ENCODE measurements at places on chromosomes 4 and X. TPM values are rescaled to one million over a fixed set of nuclear protein-coding genes. Genes with fewer than 3 reads are reported as not detected.

The GAB1 gene
- total RNA-seq, result 24.1 TPM

The LCORL gene
- total RNA-seq, result 12.0 TPM

The CT45A3 gene
- total RNA-seq, result not detected

The ENPP6 gene
- total RNA-seq, result not detected

The GYPA gene
- total RNA-seq, result not detected

The CSN1S1 gene
- total RNA-seq, result not detected

The VCX2 gene
- not detected for total RNA-seq

The SSX3 gene
- not detected for total RNA-seq

The STAP1 gene
- not detected for total RNA-seq

The SHROOM4 gene
- 5.9 TPM for total RNA-seq

The LGI2 gene
- not detected for total RNA-seq

The ITM2A gene
- total RNA-seq, result 140 TPM

The PLXNB3 gene
- 12.4 TPM for total RNA-seq

The GRID2 gene
- not detected for total RNA-seq

The SOX3 gene
- not detected for total RNA-seq

The HTR2C gene
- total RNA-seq, result not detected

The TEX13B gene
- not detected for total RNA-seq

The LRP2BP gene
- total RNA-seq, result 1.5 TPM

The WAS gene
- total RNA-seq, result under 0.01 TPM

The EBP gene
- total RNA-seq, result 181 TPM

The SPON2 gene
- 42.0 TPM for total RNA-seq

The COX7B2 gene
- not detected for total RNA-seq

The BRS3 gene
- not detected for total RNA-seq

The PGAM4 gene
- total RNA-seq, result not detected

The CHIC1 gene
- 7.0 TPM for total RNA-seq

The SRD5A3 gene
- total RNA-seq, result 11.0 TPM

The KLHL34 gene
- total RNA-seq, result 0.34 TPM

The FRMPD3 gene
- total RNA-seq, result under 0.01 TPM

Measured in melanocyte of skin (primary cell).